NCI-H524 (cell line): ENCODE measurements at places on chromosomes 13 and 19.

- no peak for DNase-seq
Observed at GRCh38 chr13:20258963-20259288, 26.8 kb upstream of the GJB6 start.

- DNase-seq = no peak
Observed at GRCh38 chr19:3019211-3019854, 9.7 kb downstream of the TLE2 start.

- no peak for DNase-seq
Observed at GRCh38 chr19:38868551-38868950, 9.5 kb downstream of the RINL start.

DNA sequence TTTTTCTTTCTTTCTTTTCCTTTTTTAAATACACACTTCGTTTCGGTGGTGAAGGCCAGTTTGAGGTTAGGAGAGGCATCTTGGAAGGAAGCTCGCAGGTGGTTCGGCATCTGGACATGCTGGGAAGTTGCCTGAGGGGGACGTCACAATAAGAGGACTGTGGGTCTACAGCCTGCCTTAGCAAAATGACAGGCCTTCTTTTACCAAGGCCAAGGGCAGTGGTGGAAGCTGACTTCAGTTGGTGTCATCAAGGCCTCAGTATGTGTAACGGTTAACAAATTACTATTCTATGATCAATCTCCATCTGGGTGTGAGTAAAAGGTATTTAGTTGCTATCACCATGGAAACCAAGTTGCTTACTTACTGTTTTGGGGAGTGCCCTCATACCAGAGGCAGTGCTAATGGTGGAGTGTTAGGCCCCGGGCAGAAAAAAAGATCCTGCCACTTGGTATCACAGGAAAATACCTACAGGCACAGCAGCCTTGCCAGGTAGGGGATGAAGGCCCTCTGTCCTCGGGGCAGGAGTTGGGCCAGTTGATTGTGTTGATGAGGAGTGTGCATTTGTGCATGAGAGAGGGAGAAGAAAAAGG lies 10.3 kb downstream of the ACTN4 start:
- no peak for DNase-seq

- DNase-seq = no peak
Observed at GRCh38 chr13:84470528-84470927, 588.3 kb upstream of the SLITRK1 start.

- no peak for DNase-seq
Observed at GRCh38 chr19:2478756-2479555, 3.0 kb downstream of the GADD45B start.

DNA sequence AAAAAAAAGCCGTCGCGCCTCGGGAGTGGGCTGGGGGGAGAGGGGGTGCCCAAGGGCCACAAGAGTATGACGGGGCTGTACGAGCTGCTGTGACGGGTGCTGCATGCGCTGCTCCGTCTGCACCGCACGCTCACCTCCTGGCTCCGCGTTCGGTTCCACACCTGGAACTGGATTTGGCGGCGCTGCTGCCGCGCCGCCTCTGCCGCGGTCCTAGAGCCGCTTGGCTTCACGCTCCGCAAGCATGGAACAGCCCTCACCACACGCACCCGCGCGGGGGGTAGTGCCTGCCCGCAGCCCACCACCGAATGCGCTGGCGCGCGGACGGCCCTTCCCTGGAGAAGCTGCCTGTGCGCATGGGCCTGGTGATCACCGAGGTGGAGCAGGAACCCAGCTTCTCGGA lies 18.8 kb downstream of the C1QTNF9 start:
- no peak for DNase-seq

GRCh38 chr13:39341251-39341650 lies 261.7 kb downstream of the LHFPL6 start:
- no peak for DNase-seq

GRCh38 chr13:45349438-45349837 lies 8.5 kb upstream of the TPT1 start:
- DNase-seq = no peak

DNA sequence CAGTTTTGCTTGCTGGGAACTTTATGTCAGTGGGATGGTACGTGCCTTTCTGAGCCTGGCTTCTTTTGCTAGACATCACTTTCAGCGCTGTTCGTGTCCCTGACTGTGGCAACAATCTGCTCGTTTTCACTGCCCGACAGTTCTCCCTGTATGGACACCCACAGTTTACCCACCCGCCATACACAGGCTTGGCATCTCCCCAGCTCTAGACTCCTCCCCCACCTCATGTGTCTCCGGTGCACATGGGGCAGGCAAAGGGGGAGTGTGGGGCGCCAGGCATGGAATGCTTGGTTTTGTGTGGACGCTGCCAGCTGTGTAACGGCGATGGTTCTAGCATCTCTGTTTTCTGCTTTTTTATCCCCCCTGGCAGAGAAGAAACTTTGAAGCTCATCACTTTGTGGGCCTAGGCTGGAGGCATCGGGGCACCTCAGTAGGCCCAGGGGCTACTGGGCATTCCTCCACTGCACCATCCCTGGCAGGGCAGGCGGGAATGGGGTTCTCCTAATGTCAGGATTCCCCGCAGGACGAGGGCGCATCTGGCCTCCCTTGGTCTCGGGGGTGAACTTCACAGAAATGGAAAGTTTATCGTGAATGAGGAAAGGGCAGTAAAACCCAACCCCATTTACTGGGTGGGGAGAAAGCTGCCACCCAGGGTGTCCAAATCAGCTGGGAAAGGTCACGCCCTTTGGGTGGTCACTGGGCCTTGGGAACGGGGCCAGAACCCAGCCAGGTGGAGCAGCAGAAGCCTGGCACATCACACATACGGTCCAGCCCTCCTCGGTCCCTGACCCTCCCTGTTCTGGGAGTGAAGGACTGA lies 60.8 kb downstream of the CEBPG start:
- no peak for DNase-seq

GRCh38 chr13:97091196-97091595 lies 96.9 kb upstream of the OXGR1 start:
- DNase-seq = no peak

DNA sequence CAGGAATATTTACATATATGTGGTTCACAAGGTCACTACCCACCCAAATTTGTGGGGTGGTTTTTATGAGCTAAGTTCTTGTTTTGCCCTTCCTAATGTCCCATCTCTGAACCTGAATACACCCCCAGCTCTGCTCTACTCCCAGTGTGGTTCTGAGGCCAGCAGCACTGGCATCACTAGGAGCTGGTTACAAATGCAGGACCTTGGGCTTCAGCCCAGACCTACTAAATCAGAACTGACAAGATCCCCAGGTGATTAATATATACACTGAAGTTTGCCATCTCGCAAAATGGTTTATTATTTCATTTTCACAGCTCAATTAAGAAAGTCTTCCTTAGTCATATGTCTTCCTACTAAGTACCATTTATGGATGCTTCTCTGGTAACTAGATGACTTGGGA lies 67.9 kb downstream of the FOXO1 start:
- DNase-seq = no peak

- no peak for DNase-seq
Observed at GRCh38 chr19:15371119-15371518, 8.5 kb downstream of the AKAP8 start.

- no peak for DNase-seq
Observed at GRCh38 chr13:42107421-42107820, 59.0 kb downstream of the DGKH start.

DNA sequence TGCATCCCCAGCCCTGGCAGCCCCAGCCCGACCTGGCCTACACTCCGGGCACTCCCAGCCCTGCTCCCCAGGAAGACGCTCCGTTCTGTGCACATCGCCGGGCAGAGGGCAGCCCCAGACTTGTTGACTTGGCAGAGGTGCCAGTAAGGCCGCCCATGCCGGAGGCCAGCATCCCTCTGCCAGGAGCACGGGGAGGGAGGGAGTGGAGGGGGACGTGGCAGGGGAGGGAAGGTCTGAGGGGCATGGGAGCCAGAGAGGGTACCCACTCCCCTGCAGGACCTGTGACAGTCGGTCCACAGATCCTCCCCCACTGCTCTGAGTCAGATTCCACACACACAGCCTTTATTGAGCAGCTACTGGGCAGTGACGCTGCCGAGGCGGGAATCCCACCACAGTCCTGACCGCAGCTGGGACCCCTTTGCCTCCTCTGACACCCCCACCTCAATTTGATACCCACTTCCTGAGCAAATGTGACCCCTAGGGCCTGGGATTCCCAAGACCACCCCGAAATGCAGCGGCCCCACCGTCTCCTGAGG lies 1.9 kb upstream of the NKPD1 start:
- no peak for DNase-seq

- no peak for DNase-seq
Observed at GRCh38 chr19:38547421-38547820, 70.3 kb downstream of the MAP4K1 start.

GRCh38 chr13:66222926-66223325 lies 1007.2 kb downstream of the PCDH9 start:
- DNase-seq = no peak

DNA sequence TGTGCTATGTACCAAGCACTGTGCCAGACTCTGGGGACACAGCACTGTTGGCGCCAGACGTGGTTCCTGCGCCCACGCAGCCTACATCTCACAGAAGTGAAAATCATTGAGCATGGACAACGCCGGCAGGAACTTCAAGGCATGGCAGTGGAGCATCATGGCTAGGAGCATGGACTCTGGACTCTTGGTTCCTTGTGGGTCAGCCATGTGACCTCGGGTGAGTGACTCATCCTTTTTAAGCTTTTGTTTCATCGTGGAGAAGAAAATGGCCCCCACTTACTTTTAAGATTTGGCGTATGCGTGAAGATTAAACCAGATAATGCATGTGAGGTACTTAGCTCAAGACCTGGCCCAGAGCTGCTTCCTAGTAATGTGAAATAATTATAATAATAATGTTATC lies 988.5 kb downstream of the UQCRFS1 start:
- no peak for DNase-seq

GRCh38 chr19:48477698-48478338 lies 8.6 kb downstream of the CYTH2 start:
- no peak for DNase-seq

DNA sequence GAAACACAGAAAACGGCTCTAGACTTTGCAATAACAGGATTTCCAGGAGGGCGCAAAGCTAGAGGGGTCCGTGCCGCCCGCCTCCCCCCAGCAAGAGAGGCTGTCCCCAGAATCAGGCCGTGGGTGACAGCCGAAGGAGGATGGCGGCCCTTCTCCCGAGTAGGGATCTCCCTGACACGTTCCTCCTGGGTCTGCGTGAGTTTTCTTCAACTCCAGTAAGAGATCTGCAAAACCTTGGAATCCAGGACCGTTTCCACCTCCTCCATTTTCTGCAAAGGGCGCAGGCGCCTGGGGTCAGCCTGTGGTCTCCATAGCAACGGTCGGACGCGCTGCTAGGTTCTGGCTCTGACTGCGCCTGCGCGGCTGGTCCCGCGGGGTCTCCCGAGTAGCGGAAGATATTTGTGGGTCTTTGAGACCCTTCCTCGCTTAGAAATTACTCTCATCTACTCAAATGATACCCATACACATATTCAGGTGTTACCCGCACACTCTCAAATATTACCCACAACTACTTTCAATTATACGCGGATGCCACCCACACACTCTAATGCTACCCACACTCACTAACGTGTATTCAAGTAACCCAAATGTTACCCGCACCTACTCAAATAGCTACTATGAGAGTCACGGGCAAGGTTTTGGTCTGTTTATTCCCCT lies 2.1 kb downstream of the PNMA8C start:
- peak; percentile 85 for DNase-seq

DNA sequence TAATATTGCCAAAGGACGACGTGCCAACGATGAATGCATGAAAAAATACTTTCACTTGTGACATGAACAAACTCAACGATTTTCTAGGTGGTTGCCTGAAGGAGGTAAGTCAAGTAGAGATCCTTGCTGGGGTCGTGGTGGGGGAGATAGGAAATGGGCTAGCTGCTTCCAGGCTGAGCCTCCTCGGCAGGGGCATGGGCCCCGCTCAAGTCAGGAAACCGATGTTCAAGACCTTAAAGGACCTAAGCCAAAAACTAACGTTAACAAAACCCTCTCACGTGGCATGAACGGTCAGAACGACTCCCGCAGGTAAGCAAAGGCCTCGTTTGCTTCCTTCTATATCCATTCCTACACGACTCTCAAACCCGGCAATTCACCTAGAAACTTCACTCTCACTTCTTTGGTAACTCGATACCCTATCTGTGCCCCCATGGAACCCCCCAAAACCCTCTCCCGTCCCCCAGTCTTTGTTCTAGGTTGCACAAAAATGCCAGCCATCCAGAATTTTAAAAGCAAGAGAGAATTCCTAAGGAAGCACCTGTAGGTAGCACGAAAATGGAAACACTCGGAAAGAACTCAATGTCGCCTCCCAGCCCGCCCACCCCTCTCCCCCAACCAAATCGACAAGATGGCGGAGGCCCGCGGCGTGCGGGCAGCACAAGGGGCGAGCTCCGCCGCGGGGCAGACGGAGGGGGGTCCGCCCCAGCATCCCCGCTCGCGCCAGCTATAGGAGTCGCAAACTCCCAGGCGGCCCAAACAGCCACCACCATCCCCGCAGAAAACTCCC lies 13.6 kb downstream of the ACP4 start:
- peak; percentile 56 for DNase-seq

- DNase-seq = no peak
Observed at GRCh38 chr13:97279913-97280312, 57.8 kb downstream of the MBNL2 start.

DNA sequence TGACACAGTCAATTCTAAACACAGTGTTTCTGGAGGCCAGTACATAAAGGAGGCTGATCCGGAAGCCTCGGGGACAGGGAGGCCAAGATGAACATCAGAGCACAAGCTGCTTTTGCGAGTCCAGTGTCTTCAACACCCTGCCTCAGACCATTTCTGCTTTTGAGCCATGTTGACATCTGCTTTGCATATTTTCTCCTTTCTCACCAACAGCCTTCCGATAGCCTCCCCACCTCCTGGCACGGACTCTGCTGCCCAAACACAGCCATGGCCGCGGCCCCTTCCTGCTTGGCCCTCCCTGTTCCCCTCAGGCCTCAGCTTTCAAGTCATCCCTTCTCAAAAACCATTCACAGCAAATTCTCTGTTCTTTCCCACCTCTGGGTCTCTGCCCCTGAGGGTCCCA lies 3.6 kb downstream of the LRRC25 start:
- DNase-seq = no peak

DNA sequence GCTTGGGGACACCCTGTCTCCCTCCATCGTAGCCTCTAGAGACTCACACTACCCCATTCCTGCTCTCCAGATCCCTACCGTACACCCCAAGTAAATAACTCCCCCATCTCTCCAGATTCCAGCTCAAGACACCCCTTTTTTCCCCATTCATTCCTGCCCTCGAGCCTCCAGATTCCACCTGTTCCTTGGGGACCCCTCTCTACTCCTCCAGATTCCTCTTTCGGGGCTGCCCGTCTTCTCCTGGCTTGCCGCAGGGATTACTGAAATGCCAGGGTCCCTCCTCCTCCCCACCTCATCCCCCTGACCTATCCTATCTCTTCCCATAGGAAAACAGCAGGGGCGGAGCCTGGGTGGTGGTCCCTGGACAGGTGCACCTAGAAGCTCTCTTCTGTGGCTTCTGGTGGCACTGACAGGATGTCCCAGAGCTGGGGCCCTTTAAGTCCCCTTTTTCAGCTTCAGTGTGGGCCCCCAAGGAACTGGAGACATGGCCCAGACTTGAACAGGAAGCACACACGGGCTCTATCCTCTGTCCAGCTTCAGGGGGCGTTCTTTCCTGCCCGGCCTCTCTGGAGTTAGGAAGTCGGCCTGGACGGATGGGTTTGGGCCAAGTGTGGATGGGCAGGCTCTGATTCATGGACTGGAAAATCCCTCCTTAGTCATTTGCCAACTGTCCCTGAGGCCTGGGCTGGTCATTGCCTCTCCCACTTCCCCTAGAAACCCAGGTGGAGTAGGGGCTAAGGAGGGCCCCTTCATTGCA lies 1.2 kb downstream of the ZSWIM4 start:
- DNase-seq = no peak
